ENCODE measurements at places on chromosomes 3 and 15.
A peak's percentile ranks its signal among the peaks of the same experiment; 100 is the strongest.

- DNase-seq: no peak
Observed at GRCh38 chr3:83500931-83501330, 1457.9 kb upstream of the CADM2 start.

DNA sequence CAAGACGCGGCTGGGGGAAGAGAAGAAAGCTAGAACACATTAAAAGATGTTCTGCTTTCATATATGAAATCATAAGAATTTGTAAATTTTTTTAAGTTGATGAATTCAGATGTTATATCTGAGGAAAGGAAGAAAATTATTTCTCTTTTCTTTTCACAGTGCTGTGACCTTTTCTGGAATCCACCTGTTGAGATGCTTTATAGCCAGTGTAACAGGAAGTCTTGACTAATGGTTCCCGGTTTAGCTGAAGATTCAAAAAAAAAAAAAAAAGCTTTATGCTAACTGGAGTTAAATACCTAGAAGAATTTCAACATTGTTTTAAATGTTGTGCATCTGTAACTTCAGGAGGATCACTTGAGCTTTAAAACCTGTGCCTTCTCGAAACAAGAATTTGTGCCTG, 9.9 kb downstream of the GTPBP8 start:
- no peak for DNase-seq

DNA sequence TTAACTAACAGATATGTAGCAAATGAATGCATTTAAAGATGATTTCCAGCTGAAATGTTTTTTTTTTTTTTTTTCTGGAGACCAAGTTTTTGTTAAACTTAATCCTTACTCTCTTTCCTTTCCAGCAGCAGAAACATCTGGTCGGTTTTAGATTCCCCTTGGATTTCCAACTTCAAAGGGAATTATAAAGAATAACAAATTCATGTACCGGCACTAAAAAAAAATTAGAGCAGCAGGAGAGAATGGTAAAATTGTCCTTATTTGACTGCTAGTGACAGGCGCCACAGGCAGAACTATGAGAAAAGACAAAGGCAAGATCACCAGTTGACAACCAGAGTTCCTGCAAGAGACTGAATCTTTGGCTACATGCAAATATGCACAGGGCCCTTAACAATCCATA, 393.3 kb downstream of the TIGIT start:
- no peak for DNase-seq

- DNase-seq: peak; percentile 56
Observed at GRCh38 chr3:187737368-187738070, 7.7 kb downstream of the BCL6 start.

DNA sequence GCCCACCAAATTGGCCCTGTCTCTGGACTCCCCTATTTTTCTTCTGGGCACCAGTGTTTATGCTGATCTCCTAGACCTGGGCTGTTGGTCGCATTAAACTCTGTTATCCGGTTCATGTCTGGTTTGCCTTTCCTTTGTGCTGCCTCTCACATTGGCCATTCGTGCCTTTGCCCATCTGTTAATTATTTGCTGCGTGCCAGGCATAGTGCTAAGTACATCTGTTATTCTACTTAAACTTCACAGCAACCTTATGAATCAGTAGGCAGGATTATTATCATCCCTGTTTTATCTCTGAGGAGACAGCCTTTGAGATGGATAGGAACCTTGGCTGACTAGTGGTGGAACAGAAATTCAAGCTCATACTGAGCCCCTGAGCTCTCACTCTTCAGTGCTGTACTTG, 76.0 kb downstream of the THSD4 start:
- no peak for DNase-seq

GRCh38 chr3:171805687-171806086, 4.6 kb downstream of the PLD1 start:
- DNase-seq: no peak

GRCh38 chr15:70111203-70112073, 13.7 kb upstream of the TLE3 start:
- peak; percentile 59 for DNase-seq

DNA sequence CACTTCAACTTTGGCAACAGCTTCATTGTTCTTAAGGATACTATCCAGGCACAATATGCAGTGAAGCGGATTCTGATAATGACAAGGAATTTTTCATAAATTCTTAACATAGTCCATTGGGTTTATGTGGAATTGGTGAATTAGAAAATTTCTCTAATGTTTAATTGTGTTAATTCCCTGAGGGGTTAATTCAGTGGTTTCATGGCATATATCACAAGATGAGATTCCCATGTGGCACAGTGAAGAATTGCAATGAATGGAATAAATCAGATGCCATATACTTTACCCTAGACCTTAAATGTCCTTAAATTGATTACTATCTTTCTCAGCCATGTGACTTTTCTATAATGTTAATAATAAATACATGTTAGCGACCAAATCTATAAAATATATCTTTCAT, 1244.1 kb downstream of the ROBO2 start:
- no peak for DNase-seq

DNA sequence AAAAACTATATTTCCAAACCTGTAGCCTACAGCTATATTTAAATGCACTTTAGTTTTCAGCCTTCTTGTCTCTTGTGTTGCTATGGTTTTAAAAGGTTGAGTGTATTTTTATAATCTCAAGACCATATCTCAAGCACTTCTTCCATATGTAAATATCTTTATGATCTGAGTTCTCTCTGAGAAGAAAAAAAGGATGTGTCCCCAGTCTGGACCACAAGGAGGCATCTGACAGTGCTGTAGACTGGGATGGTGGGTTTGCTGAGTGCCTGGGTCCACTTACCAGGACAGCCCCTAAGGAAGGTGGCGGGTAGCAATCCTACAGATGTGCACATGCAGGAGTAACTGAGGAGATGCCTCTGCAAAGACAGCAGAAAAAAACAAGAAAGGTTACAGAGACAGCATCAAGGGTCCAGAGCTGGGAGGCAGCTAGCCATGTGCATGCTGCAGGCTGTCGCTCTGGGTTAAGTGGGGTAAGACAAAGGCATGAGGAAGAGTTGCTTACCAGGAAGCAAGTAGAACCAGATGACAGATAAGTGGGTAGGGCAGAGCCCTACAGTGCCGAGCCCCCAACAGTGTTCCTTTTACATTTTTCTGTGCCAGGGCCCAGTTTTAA, 70.6 kb upstream of the SNRK start:
- DNase-seq: peak; percentile 3

GRCh38 chr3:78338405-78338804, 1298.5 kb downstream of the ROBO2 start:
- no peak for DNase-seq

GRCh38 chr3:20064796-20065564, 24.7 kb downstream of the KAT2B start:
- no peak for DNase-seq

- no peak for DNase-seq
Observed at GRCh38 chr3:183227586-183227985, 25.5 kb upstream of the B3GNT5 start.

DNA sequence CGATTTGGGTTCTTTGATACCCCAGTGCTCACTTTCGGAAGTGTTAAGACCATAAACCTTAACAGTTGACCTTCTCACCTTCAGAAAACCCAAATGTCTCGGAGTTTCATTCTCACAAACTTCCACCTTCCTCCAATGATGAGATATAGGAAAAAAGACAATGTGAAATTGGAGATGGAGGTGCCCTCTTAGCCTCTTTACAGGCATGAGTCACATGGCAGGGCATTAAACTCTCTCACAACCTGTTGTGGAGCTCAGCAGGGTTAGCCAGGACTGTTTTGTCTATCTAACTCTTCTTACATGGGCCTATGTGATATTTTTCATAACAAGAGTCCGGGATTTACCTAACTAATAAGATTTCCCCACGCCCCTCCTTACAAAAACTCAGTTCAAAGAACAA, 10.7 kb downstream of the AGTR1 start:
- no peak for DNase-seq

DNA sequence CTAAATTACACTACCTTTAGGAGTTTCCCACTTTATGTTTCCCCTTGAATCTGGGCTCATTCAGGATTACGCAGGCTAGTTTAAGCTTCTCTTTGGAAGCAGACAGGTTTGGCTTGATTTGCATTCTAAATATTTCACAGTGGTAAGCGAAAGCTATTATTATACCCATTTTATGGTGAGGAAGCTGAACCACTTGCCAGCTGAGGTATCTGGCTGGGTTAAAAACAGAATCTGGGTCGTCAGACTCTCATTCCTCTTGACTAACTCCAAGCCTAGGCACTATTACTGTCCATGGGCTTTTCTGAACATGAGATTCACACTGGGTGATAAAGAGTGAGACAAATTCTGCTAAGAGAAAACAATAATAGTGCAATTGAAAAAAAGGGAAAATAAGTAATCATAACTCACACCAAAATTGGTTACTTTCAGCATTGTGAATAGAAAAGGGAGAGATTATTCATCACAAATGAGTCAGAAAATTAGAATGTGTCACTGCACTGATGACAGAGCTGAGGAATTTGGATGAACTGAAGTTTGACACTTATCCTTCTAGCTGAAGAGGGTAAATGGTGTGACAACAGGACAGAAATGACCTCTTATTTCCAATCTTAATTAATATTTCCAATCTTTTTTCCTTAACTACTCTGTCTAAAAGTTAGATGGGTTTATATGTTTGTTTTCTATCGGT, 211.3 kb downstream of the TIGIT start:
- no peak for DNase-seq

- DNase-seq: peak; percentile 30
Observed at GRCh38 chr3:43212914-43213611, 73.3 kb upstream of the SNRK start.

GRCh38 chr3:53506763-53507145, 12.3 kb downstream of the CACNA1D start:
- DNase-seq: no peak

DNA sequence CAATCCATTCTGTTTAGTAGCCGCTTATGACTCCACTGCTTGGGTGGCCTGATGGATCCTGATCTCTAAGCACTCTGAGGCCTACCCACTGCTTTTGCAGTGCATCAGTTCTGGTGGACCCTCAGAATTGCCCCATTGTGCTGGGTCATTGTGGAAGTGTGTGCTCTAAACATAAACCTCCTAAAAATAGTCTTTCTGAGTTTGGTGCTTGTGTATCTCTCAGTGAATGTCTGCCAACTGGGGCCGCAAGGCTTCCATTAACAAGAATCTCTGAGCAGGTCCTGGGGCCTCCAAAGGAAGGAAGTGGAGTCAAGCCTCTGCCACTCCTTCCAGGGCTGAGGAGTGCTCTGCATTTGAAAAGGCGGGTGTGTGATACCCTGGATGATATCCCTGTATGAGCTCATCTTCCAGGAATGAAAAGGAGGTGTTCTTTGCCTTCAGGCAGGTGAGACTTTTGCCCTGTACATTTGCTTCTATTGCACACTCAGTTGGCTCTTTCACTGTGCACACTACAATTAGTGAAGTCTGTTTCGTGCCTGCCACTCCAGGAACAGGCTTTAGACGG, 80.0 kb upstream of the CACNA2D3 start:
- no peak for DNase-seq

DNA sequence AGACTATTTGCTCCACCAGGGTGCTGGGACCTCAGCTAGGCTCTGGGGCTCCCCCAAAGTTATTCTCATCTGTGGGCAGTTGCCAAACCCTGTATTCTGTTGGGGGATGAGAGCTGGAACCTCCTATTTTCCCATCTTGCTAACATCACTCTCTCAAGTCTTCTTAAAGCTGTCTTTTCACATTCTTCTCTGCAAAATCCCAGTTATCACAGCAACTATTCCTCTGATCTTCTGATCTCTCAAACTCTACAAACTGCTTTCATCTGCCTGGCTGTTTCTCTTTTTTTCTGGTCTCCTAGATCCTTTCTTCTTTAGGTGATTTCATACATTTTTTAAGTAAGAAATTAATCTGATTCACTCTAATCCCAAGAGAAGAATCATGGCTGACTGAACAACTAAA, 10.7 kb upstream of the ADAMTSL3 start:
- no peak for DNase-seq

GRCh38 chr3:56742887-56743286, 58.9 kb downstream of the ARHGEF3 start:
- no peak for DNase-seq

DNA sequence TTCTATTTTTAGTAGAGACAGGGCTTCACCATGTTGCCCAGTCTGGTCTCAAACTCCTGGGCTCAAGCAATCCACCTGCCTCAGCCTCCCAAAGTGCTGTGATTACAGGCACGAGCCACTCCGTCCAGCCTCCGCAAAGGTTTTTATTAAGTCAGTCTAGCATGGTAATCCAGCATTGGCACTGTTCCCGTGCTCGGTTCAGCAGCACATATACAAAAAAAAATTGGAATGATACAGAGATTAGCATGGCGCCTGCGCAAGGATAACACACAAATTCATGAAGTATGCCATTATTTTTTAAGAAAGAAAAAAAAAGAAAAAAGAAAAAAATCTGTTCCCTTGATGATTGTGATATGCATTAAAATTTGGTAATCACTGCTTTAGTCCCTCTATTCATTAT, 8.5 kb downstream of the CKMT1A start:
- no peak for DNase-seq

DNA sequence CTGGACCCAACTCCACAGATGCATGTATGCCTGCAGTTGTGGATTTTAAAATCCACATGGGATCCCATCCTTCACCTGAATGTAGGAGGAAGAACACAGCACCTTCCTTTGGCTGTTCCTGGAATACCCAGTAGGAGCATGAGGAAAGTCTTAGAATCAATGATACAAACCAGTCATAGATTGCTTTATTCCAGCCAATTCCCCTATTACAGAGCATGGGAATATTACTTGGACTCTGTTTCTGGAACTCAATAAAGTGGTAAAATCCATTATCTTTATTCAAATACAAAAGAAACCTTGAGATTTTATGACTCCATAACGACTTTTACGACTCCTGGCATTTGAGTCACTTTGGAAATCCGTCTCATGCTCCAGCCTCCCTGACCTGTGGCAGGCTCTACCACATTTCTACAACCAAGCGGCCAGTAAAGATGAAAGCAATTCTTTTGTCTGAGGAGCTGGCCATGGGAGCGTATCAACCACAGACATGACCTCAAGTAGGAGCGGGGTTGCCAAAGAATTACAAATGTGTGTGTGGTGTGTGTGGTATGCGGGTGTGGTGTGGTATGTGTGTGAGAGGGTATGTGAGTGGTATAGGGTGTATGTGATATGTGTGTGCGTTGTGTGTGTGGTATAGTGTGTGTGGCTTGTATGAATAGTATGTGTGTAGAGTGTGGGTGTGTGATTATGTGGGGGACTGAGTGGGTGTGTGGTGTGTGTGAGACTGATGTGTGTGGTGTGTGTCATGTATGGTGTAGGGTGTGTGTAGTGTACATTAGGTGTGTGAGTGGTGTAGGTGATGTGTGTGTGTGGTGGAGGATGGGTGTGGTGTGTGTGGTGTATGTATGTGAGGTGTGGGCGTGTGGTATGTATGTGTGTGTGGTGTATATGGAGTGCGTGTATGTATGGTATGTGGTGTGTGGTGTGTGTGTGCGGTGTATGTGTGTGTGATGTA, 40.0 kb downstream of the ARRDC4 start:
- no peak for DNase-seq

GRCh38 chr3:57173687-57174086, 8.5 kb upstream of the IL17RD start:
- DNase-seq: no peak

- DNase-seq: no peak
Observed at GRCh38 chr3:156604642-156605144, 49.8 kb upstream of the SSR3 start.

Measured in liver (tissue), 10 donors.